ENCODE measurements at places on chromosomes 7 and 10. TPM values are rescaled to one million over a fixed set of nuclear protein-coding genes. Genes with fewer than 3 reads are reported as not detected.

DNA sequence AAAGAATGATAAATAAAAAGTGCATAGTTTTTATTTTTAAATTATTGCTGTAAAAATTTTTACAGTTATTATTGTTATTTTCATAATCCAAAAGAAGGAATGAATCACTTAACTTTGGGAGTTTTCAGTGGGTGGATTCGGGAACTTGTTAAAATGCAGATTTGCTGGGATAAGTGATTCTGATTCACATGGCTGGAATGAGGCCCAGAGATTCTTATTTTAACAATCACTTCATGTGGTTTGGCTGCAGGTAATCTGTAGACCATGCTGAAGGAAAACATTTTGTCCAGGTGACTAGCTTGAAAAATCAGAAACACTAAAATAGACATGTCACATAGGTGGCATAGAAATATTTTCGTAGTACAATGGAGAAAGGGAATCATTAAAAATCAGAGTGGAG lies 13.9 kb downstream of the CROT start:
- DNase-seq: no peak

DNA sequence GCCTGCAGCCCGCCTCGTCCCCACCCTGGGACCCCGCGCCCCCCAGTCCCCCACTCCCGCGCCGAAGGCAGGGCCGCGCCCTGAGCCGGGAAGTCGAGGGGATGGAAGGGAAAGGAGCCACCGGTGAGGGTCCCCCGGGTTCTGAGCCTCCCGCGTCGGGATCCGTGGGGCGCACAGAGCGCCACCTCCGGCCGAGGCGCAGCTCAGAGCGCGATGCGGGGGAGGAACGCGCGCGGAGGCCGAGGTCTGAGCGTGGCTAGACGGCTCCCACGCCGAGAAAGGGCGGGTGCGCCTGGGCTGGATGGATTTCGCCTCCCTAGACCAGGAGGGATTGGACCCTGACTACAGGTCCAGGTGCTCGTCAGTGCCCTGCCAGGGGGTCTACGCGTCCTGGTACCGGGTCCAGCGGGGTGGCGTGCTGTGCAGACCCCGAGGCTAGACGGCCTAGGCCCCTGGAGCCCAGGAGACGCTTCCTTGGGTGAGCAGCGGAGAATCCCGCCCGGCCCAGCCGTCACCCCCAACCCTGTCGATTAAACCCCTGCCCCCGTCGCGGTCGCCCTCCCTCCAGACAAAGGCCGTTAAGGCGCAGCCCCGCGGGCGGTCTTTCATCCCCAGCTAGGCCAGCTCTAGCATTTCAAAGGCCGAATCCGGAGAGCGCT lies 986 bp upstream of the PDGFA start:
- DNase-seq: no peak

DNA sequence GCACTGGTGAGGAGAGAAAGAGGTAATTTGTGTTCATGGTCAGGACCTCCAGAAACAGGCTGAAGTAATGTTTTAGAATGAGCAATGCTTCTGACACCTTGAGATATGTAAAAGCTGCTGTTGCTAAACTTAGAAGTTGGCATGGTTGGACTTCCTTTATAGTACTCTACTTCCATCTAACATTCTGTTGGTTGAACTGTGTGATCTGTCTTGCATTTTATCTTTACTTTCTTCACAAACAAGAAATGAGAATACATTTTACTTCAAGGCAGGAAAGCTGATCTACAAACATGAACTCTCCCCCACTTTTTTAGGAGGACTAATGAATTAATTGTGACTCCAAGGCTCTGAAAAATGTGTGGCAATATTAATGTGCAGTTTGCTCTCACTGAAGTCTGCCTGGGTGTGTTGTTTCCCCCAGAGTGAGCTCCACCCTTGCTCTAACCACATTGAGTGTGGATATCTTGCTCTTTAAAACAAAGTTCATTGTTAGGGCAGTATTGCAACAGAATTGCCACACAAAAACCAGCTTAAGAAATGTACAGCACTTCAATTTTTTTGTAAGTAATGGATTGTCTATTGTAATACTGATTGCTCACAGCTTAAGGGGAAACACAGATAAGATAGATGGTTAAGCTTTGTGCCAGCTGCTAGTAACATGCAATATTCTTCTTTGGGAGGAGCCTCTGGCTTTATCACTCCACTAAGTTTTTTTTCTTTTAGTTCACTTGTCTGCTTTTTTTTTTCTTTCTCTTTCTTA lies 69.0 kb downstream of the ADD3 start:
- peak; percentile 63 for DNase-seq

- no peak for DNase-seq
These were observed 211.7 kb downstream of the CCSER2 start for GRCh38 chr10:84540022-84540616.

GRCh38 chr7:28723336-28723735 lies 234.8 kb downstream of the TRIL start:
- no peak for DNase-seq

- no peak for DNase-seq
These were observed 45.7 kb downstream of the MINDY3 start for GRCh38 chr10:15814565-15814964.

- DNase-seq: no peak
These were observed 3.4 kb downstream of the ADCYAP1R1 start for GRCh38 chr7:31055471-31055870.

DNA sequence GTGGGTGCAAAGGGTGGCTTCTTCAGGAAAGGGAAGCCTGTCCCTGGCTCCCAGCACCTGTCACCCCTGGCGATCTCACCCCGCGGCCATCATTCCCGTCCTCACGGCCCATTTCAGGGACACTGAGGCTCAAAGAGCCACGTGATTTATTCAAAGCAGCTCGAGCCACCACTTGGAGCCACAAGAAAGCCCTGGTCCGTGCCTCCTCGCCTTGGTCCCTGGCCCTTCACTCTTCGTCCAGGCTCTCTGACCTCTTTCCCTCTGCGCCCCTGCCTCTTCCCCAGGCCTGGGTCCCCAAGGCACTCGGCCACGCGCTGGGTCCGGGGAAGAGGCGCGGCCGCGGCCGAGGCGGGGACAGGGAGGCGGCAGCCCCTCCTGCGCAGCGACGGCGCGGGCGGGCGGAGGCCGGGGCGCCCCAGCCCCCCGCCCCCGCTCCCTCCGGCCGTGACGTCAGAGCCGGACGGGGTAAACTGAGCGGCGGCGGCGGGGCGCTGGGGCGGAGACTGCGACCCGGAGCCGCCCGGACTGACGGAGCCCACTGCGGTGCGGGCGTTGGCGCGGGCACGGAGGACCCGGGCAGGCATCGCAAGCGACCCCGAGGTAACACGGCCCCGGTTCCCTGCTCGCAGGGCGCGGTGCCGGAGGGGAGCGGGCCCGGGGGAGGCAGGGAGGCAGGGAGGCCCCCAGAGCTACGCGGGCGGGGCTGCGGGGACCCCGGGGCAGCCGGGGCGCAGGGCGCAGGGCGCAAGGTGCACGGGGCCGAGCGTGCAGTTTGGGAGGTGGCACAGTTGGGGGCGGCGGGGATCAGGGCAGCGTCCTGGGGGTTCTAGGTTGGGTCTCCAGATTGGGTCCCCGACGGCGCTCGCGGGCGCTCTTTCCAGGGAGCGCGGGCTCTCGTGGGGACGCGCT lies at the start of gene SLC18A2:
TSS of gene SLC18A2 (plus strand) at position 494 of the 909 bp plus-strand sequence. CDS start 580 bp downstream, outside the sequence.
- DNase-seq: no peak

DNA sequence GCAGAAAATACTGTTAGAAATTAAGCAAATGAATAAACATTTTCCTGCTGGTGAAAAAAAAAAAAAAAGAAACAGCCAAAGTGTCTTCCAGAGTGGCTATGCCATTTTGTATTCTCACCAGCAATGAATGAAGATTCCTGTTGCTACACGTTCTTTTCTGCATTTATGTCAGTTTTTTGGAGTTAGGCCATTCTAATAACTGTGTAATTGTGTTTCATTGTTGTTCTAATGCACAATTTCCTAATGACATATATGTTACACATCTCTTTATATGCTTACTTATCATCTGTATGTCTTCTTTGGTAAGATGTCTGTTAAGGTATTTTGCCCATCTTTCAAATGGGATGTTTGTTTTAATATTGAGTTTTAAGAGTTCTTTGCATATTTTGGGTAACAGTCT lies 213.7 kb downstream of the ITGB1 start:
- no peak for DNase-seq

- DNase-seq: no peak
These were observed 1212.8 kb downstream of the REEP3 start for GRCh38 chr10:64733980-64734379.

- DNase-seq: no peak
These were observed 15.6 kb upstream of the ZNF25 start for GRCh38 chr10:37992083-37992482.

GRCh38 chr10:95236068-95236903 lies 42.2 kb downstream of the ACSM6 start:
- DNase-seq: no peak

GRCh38 chr7:155871211-155871610 lies 58.9 kb upstream of the SHH start:
- peak; percentile 8 for DNase-seq

- DNase-seq: no peak
These were observed 12.5 kb downstream of the CYP3A43 start for GRCh38 chr7:99840136-99840869.

GRCh38 chr10:132030898-132031463 lies 34.8 kb upstream of the JAKMIP3 start:
- no peak for DNase-seq

DNA sequence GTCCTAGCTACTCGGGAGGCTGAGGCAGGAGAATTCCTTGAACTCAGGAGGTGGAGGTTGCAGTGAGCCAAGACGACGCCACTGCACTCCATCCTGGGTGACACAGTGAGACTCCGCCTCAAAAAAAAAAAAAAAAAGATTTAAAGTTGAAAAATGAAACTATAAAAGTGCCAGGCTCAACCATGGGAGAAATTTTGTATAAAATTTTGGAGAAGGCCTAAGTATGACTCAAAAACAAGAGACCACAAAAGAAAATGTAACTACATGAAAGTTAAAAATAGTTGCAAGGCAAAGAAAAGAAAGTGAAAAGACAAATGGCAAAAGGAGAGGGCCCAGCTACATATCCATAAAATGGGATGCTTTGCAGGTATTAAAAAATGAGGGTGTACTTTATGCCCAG lies 104.1 kb downstream of the ARHGAP22 start:
- no peak for DNase-seq

- DNase-seq: no peak
These were observed 115.2 kb downstream of the GRID1 start for GRCh38 chr10:86251426-86251825.

- DNase-seq: no peak
These were observed 145.4 kb downstream of the BUB3 start for GRCh38 chr10:123299598-123299997.

DNA sequence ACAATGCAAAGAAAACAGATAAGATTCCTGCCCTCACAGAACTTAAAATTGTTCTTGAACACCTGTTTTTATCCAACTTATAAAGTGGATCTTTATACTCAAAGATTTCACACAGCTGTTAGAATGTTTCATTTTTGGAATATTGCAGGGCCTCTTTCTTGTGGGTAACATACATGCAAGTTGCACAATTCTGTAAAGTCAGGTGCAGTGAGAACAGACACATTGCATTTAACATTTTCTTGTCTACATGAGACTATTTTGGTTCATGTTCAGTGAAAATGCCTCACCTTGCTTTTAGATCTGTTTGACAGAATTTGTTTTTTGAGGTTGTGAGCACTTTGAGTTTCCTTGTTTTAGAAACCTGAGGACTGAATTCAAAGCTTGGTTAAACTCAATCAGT lies 707.8 kb downstream of the SUGCT start:
- no peak for DNase-seq

- DNase-seq: no peak
These were observed 137.0 kb downstream of the GRK5 start for GRCh38 chr10:119344381-119344780.

GRCh38 chr10:128571745-128572144 lies 445.5 kb upstream of the MKI67 start:
- no peak for DNase-seq

GRCh38 chr7:17946591-17946990 lies 6.3 kb upstream of the SNX13 start:
- DNase-seq: no peak

GRCh38 chr7:81441750-81442149 lies 328.1 kb downstream of the HGF start:
- no peak for DNase-seq

GRCh38 chr7:13904007-13904406 lies 85.5 kb downstream of the ETV1 start:
- DNase-seq: no peak

DNA sequence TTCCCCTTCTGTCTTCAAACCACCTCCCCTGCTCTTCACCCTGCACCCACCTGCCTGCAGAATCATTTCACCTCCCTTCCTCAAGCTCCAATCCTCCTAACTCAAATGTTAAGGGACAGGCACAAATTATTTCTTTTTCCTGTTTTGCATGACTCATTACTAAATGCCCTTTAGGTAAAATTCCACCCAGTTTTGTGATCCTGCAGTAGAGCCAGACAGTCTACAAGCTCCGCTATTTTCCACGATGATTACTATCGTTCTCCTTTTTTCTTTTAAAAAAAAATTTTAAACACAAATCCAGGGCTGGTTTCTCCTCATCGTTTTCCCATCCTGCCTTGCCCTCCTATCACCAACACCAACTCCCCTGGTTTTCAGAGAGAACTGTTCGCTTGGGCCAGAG lies 186.8 kb upstream of the YAE1 start:
- DNase-seq: no peak

GRCh38 chr7:14137676-14138075 lies 148.2 kb upstream of the ETV1 start:
- no peak for DNase-seq

DNA sequence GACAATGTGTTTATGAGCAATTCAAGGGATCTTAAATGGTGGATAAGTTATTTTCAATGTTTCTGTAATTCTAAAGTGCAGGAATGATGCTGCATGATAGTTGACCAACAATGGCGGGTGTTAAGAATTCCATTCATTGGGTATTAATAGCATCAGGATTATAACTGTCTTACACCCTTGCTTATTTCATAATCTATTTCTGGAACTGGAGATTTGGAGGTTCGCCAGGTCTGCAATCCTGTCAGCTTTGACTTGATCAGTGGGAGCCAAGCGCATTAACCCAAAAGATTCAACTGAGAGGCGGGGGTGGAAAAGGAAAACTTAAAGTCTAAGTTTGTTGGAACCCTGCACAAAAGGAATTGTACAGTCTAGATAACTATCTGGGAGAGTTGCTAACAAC lies 114.9 kb upstream of the ZEB1 start:
- DNase-seq: no peak

Gene CNPY1
- total RNA-seq: not detected

Gene MDFIC
- total RNA-seq: 35.3 TPM

Gene MBL2
- total RNA-seq: not detected

Gene PIP
- total RNA-seq: not detected

Gene RBM20
- total RNA-seq: 0.68 TPM

Gene EN2
- not detected for total RNA-seq

Gene PYROXD2
- 25.8 TPM for total RNA-seq

Gene EMX2
- total RNA-seq: 46.1 TPM

Gene CHN2
- total RNA-seq: 34.2 TPM

Gene PHYHIPL
- 2.4 TPM for total RNA-seq

Gene OR2A1
- not detected for total RNA-seq

Gene FFAR4
- 0.13 TPM for total RNA-seq

Gene PLA2G12B
- total RNA-seq: not detected

Gene RAMP3
- total RNA-seq: 47.2 TPM

Gene TFPI2
- 1.3 TPM for total RNA-seq

Gene TMEM130
- 1.6 TPM for total RNA-seq

Gene CYP26C1
- total RNA-seq: 0.10 TPM

Gene TRIL
- 1.6 TPM for total RNA-seq

Gene ZNF438
- 11.2 TPM for total RNA-seq

Gene SAMD9
- 8.1 TPM for total RNA-seq

Gene ITPRID1
- total RNA-seq: not detected
